Type B pancreatic cell (in vitro differentiated cells): ENCODE measurements at places on chromosomes 2 and 18. TPM values are rescaled to one million over a fixed set of nuclear protein-coding genes. Genes with fewer than 3 reads are reported as not detected.

DNA sequence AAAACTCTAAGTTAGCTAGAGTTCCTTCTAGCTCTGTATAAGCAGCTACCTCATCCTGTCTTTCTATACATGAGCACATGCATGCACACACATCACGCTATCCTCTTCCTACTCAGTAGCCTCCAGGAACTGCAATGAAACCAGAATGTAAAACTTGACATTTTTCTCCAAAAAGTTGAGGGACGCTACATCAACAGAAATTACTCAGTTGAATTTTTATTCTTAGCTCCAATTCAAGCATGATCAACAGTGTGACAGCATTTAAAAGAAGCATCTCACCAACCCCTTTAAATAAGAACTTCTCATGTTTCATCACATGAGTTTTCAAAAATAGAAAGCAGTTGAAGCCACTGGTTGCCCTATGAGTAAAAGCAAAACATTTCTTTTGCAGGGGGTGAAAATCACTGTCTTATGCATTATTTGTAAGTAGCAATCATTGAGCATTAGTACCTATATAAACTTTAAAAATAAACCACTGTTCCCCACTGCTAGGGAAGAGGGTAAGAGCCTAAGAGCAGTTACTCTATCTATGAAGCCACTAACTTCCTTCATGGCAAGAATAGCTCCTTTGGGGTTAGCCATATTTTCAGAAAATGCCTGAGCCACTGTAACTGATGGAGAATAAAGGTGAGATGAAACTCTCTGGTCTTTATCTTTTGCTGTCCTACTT lies 77.9 kb upstream of the ARL5A start:
- H3K27ac ChIP-seq = no peak overlapping the region
- no peak overlapping the region for H3K4me3 ChIP-seq
- H3K4me1 ChIP-seq = peaks cover 22% of the 10 kb centered on the region
- no peaks in the 10 kb centered on the region for H3K36me3 ChIP-seq
- H3K27me3 ChIP-seq = no peaks in the 10 kb centered on the region

Gene LYPD1
- 8.2 and 33.9 TPM in 2 replicates for total RNA-seq

DNA sequence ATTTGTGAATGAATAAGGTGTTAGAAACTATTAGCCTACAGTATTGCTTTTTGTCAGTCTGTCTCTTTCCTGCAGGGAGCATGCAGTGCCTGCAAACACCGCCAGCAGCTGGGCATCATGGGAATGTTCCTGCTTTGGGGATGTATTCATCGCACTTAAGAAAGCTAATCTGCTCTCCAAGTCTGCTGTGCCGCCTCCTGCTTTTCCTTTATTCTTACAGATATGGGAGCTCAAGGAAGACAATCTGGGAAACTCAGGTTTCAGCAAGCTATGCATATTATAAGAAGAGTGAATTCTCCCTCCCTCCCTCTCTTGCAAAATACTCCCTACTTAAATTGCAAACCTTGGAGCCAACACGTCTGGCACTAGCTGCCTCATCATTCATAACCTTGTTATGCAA lies 479.2 kb upstream of the ACVR2A start:
- no peaks in the 10 kb centered on the region for H3K27me3 ChIP-seq
- no peak overlapping the region for H3K4me3 ChIP-seq
- H3K36me3 ChIP-seq = no peaks in the 10 kb centered on the region
- H3K4me1 ChIP-seq = no peaks in the 10 kb centered on the region
- DNase-seq = no peak
- H3K27ac ChIP-seq = no peak overlapping the region

DNA sequence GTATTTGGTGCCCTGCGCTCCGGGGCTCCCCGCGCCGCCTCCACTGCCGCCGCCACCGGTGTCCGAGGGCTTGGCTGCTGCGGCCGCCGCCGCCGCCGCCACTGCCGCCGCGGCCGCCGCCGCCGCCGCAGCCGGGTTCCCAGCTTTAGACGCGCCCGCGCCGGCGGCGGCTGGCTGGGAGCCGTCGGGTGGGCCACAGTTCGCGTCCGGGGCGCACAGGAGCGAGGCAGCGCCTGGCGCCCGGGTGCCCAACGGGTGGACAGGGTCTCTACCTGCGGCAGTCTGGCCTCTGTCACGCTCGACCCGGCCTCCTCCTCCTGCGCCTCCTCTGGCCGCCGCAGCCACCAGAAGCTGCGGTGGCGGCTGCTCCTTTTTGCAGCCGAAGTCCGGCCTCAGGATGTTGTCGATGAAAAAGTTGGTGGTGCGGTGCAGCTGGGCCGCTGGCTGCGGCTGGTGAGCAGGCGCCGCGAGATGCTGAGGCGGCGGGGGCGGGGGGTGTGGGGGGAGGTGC lies 951 bp downstream of the EN1 start:
- peaks cover 8% of the 10 kb centered on the region for H3K4me1 ChIP-seq
- H3K27me3 ChIP-seq = peaks cover 92% of the 10 kb centered on the region
- H3K27ac ChIP-seq = no peak overlapping the region
- no peak overlapping the region for H3K4me3 ChIP-seq
- DNase-seq = no peak
- H3K36me3 ChIP-seq = no peaks in the 10 kb centered on the region

Gene OSR1
- total RNA-seq = 9.5 and 55.7 TPM in 2 replicates

Gene SP140
- 0.97 and 1.00 TPM in 2 replicates for total RNA-seq

DNA sequence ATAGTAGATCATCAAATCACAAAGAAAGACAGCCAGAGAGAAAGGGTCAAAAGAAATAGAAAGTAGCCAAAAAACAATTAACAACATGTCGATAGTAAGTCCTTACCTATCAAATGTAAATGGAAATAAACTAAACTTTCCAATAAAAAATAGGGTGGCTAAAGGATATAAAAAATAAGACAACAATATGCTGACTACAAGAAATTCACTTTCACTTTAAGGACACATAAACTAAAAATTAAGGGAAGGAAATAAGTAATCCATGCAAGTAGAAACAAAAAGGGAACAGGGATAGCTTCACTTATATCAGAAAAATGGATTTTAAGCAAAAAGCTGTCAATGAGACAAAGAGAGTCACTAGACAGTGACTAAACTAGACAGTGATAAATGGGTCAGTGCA lies 903.9 kb upstream of the ZEB2 start:
- peaks cover 3% of the 10 kb centered on the region for H3K27me3 ChIP-seq
- H3K4me3 ChIP-seq = no peak overlapping the region
- no peaks in the 10 kb centered on the region for H3K4me1 ChIP-seq
- no peak for DNase-seq

DNA sequence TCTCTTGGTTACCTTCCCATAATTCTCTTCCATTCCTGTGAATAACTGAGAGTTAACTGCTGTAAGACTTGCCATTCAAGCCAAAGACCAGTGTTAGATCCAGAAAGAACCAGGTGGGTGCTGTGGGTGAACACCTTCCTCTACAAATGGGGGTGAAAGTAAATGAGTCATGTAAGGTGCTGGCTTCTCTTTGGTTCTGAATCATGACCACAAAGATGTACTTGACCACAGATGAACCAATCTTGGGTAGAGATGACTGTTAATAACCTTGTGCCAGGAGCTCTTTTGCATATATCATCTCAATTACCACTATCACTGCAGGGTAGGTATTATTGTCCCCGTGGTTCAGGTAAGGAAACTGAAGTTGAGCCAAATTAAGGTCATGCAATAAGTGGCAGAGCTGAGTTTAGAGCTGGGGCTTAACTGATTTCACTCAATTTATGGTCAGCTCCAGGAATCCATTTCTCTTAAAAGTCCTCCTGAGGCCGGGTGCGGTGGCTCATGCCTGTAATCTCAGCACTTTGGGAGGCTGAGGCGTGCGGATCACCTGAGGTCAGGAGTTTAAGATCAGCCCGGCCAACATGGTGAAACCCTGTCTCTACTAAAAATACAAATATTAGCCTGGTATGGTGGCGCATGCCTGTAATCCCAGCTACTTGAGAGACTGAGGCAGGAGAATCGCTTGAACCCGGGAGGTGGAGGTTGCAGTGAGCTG lies 244.9 kb upstream of the CXCR4 start:
- no peak overlapping the region for H3K27ac ChIP-seq
- H3K4me3 ChIP-seq = no peak overlapping the region
- no peaks in the 10 kb centered on the region for H3K36me3 ChIP-seq
- no peak for DNase-seq

- H3K4me3 ChIP-seq = no peak overlapping the region
- no peak for DNase-seq
- H3K36me3 ChIP-seq = peaks cover 16% of the 10 kb centered on the region
- H3K27me3 ChIP-seq = no peaks in the 10 kb centered on the region
- H3K27ac ChIP-seq = peak overlapping the region; percentile 13
Measured at GRCh38 chr2:70011786-70012185, 50.4 kb upstream of the ASPRV1 start.

GRCh38 chr2:35081001-35081621 lies 1274.5 kb upstream of the CRIM1 start:
- no peak for DNase-seq
- H3K4me3 ChIP-seq = no peak overlapping the region
- H3K27ac ChIP-seq = no peak overlapping the region
- no peaks in the 10 kb centered on the region for H3K36me3 ChIP-seq

Gene VWA3B
- 0.38 and 4.1 TPM in 2 replicates for total RNA-seq

GRCh38 chr2:62152000-62152399 lies 43.9 kb upstream of the B3GNT2 start:
- H3K36me3 ChIP-seq = peaks cover 3% of the 10 kb centered on the region
- H3K27me3 ChIP-seq = no peaks in the 10 kb centered on the region
- H3K27ac ChIP-seq = no peak overlapping the region
- DNase-seq = no peak

Gene SLC14A1
- total RNA-seq = 0.76 and 2.4 TPM in 2 replicates

- peaks cover 9% of the 10 kb centered on the region for H3K36me3 ChIP-seq
- no peak overlapping the region for H3K4me3 ChIP-seq
- peaks cover 33% of the 10 kb centered on the region for H3K4me1 ChIP-seq
- no peaks in the 10 kb centered on the region for H3K27me3 ChIP-seq
Measured at GRCh38 chr2:158487419-158487818, 30.7 kb downstream of the PKP4 start.

Gene KCNS3
- total RNA-seq = 5.3 and 10.3 TPM in 2 replicates

- H3K4me1 ChIP-seq = peaks cover 4% of the 10 kb centered on the region
- peaks cover 53% of the 10 kb centered on the region for H3K27me3 ChIP-seq
- peaks cover 22% of the 10 kb centered on the region for H3K36me3 ChIP-seq
- H3K27ac ChIP-seq = no peak overlapping the region
Measured at GRCh38 chr2:233871432-233871831, 3.2 kb upstream of the MSL3B start.

Gene TSN
- 64.6 and 87.6 TPM in 2 replicates for total RNA-seq

Gene ERFE
- total RNA-seq = 0.29 and 3.8 TPM in 2 replicates
